ENCODE measurements at places on chromosomes 2 and 18.

DNA sequence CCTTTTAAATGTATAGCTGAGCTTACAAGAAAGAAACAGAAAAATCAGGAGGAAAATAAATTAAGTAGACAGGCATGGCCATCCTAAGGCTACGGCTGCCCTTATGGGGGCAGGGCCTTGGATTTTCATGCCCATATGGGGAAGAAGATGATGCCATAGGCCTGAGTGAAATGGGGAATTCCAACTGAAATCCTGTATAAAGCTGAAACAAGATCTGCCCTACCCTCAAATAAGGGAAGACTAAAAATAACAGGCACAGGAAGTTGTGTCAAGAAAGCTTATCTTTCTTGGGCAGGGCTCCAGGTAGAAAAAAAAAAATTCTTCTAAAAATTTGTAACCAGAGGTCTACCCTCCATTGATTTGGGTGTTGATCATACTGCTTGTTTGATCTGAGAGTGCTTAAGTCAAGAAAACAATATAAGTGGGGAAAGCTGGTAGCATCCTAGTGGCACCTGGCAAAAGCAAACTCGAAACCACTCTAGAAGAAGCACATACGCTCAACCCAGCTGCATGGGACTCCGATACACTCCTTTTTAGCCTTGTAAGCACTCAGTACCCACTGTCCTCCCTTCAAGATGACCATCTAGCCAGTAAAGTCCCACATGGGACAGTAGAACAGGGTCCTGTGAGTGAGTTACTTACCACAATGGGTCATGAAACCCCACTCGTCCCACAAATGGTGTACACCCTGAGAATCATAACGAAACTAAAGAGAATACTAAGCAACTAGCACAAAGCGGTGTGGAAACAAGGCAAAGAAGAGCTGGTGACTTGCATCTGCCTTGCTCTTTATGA, 22.3 kb downstream of the DNAH7 start:
- DNase-seq = no peak

- DNase-seq = no peak
These were observed 35.2 kb upstream of the NOSTRIN start for GRCh38 chr2:168767258-168767657.

DNA sequence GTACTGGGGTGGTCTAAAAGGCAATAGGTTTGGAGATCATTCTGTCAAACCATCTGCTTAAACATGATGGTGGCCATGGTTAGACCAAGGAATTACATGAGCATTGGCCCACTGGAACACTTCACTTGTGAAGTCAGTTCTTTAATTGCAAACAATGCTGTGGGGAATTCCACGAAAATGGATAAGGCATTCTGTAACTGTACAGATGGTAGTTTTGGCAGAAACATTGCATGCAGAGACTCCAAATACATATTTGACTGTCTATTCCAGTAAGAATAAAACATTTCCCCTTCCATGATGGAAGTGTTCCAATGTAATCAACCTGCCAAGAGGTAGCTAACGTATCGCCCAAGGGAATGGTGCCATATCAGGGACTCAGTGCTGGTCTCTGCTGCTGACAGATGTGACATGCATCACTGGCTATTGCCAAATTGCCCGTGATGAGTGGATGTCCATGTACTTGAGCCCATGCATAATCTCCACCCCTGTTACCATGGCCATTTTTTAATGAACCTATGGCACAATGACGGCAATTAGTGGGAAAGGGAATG, 417.9 kb downstream of the CDH7 start:
- no peak for DNase-seq

DNA sequence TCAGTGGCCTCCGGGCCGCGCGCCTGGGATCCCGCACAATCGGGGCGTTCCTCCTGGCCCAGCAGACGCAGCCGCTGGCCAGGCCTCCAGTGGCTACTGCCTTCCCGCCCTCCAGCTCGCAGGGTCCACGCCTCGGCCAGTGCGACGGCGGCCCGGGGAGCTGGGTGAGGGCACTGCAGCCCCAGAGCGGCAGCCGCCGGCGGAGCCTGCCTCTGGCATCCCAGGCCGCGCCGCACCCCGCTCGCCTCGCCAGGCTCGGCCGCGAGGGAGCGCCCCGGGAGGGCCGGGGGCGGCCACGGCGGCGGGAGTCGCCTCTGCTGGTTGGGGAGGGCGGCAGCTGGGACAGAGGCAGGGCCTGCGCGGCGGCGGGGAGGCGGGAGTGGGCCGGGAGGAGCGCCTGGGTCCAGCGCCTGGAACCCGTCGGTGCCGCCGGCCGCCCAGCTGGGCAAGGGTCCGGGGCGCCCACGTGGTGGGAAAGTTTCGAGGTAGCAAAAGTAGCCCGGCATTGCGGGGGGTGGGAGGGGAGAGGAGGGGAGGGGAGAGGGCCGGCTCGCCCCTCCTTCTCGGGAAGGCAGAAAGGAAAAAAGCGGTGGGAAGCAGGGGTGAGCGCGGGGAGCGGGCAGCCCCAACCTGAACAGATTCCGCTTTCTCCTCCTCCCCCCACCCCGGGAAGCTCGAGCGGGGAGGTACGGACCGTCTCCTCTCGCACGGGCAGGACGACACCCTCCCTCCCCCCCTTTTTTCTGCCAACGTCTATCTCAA, 1.5 kb upstream of the INHBB start:
- DNase-seq = no peak

- no peak for DNase-seq
These were observed at the start of gene FAM228A for GRCh38 chr2:24174851-24175277. TSS of gene FAM228A (plus strand) at chr2:24175053. CDS start at chr2:24175481, 428 bp downstream.

DNA sequence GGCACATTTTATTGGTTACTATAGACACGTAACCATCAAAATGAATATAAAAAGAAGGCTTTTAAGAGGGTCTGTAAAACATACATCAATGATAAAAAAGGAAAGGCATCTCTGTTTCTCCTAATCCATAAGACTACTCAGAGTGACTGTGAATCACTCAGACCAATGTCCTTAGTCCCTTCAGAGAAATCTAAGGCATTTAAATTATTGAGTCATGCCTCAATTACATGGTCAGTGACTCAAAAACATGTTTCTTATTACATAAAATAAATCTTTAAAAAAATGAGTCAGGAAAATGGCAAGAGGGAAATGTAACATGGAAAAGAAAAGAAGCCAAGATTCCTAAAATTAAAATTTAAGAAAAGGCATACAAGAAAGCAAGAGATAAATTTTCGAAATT, 146.6 kb downstream of the ERBB4 start:
- DNase-seq = no peak

DNA sequence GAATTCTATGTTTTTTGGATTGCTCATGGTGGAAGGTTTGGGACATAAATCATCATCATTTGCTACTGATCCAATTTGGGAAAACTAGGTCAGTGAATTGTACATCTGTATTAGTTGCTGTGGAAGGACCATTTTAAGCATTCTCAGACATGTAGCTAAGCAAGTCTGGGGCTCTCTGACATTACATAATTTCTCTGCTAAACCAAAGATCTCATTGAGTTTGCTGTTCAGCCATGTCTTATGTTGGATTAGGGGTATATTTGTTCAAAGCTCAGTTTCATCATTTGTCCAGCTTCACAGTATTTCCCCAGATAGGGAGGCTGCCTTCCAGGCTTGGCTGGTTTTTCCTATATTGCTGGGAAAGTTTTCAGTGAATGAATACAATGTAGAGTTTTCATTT, 399.7 kb downstream of the MTX2 start:
- no peak for DNase-seq

GRCh38 chr2:219520079-219520478, 5.8 kb downstream of the ASIC4 start:
- DNase-seq = no peak

- no peak for DNase-seq
These were observed 87.5 kb downstream of the ZCCHC2 start for GRCh38 chr18:62610351-62610700.

- DNase-seq = no peak
These were observed 141.9 kb downstream of the SLC4A3 start for GRCh38 chr2:219769090-219769910.

DNA sequence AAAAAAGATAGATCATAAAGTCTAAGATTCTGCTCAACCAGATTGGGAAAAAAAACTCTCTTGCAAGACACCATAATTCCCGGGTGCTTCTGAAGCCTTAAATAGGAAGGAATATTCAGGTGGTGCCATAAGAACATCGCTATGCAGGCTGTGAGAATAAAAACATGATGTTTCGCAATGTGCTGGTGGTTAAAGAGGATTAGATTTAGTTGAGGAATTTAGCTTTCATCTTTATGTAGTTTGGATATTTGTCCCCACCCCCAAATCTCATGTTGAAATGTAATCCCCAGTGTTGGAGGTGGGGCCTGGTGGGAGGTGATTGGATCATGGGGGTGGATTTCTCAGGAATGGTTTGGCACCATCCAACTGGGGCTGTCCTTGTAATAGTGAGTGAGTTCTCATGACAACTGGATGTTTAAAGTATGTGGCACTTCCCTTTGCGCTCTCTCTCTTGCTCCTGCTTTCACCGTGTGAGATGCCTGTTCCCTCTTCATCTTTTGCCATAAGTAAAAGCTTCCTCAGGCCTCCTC, 132.2 kb downstream of the AKAIN1 start:
- DNase-seq = no peak

- no peak for DNase-seq
These were observed 793.3 kb downstream of the PLCL1 start for GRCh38 chr2:198597648-198598047.

- DNase-seq = no peak
These were observed 1626.3 kb upstream of the CELF4 start for GRCh38 chr18:39191931-39192330.

DNA sequence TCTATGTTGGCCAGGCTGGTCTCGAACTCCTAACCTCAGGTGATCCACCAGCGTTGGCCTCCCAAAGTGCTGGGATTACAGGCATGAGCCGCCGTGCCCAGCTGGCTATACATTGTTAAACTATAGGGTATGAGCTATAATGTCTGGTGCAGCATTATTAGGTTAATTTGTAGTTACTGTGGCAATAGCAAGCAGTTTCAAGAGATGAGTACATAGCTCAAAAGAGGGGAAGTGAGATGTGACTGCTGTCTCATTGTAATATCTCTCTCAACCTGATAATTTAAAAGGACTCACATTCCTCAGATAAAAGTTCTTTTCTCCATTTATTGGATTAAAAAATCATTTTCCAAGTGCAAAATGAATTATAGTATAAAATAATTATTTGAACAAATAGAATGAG, 116.4 kb downstream of the INO80D start:
- no peak for DNase-seq

- no peak for DNase-seq
These were observed 81.1 kb upstream of the ZNF397 start for GRCh38 chr18:35159782-35160181.

DNA sequence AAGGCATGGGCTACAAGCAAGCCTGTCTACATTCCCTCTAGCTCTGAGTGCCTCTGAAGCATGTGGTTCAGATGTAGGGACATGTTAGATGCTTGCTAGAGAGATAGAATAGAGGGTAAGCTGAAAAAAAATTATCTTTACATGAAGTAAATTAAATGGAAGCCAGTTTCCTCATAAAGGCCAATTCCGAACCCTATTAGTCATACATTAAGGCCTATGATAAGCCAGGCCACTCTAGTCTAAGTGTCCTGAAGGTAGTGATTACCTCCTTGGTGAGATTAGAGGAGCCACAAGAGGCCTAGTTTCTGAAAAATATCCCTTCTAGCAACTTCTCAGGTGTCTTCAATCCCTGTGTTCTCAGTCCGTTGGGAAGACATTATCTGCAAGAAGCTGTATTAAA, 72.4 kb upstream of the NPAS2 start:
- DNase-seq = no peak

DNA sequence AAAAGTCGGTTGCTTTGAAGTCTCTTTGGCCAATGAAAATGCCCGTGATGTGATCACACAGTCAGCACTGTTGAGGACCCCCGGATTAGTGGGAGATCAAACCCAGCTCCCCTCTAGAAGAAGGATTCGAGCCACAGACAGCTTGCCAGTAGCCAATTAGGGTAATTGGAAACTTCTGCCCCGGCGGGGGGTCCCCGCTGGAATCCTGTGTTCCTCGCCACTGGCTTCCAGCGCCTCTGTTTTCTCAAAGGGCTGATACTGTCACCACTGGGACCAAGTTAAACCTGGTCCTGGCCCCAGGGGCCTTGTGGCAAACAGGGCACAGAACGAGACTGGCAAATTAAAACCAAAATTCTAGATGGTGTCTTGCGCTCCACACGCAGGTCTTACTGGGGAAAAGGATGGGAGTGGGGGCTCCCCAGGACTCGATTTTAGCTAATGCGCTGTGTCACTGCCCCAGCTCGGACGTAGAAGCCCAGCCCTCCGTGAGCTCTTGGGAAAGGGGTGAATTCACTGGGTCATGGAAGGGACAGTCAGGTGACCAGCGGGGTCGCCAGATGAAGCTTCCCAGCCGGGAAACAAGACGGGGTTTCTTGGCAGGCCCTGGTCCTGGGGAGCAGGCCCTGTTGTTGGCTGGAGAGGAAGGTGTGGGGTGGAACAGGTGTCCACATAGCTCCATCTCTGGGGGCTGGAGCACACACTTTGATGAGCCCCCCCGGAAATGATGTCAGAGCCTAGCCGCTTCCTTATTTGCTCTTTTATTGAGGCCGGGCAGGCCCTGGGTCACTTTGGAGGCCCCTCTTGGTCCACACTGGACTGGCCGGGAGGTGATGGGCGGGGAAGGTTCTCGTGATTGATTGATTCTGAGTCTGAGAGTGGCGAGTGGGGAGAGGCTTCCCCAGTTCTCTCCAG, 90.2 kb downstream of the SMAD7 start:
- no peak for DNase-seq

DNA sequence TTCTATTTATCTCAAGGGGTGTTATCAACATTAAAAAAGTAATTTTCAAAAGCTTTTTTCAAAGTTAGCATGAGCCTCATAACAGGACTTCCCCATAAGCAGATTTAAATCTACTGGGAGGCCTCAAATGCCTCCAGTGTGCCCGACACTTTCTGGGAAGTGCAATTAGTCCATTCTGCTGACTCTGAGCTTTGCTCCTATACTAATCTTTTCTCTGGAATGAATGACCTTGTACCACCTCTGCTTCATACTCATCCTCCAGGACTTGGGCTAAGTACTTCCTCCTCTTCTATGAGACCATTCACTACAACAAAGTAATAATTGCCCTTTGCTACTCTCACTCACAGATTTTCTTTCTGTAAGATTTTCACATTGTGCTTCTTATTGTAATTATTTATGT, 111.1 kb downstream of the RIT2 start:
- no peak for DNase-seq

DNA sequence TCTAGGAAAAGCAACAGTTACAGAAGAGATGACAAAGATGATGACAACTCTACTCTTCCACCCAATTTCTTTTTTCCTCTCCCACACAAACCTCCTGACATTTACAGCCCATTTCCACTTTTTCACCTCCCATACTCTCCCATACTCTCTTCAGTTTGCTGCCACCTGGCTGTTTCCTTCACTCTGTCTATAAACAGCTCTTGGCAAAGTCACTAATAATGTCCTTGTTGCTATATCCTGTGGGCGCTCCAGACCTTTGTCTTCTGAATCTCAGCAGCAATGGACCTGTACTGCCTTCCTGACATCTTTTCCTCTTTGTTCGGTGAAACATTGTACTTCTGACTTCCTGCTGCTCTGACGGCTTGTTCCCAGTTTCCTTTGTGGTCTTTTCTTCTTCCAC, 60.7 kb upstream of the CAVIN2 start:
- no peak for DNase-seq

Data from NCI-H1417 treated with DMSO at 0.1 percent for 48 hours (cell line).